ENCODE measurements at places on chromosomes 13 and 19. TPM values are rescaled to one million over a fixed set of nuclear protein-coding genes. Genes with fewer than 3 reads are reported as not detected.
A peak's percentile ranks its signal among the peaks of the same experiment; 100 is the strongest.

- DNase-seq, result no peak
These were observed 30.9 kb upstream of the CYP2B6 start for GRCh38 chr19:40960062-40960685.

DNA sequence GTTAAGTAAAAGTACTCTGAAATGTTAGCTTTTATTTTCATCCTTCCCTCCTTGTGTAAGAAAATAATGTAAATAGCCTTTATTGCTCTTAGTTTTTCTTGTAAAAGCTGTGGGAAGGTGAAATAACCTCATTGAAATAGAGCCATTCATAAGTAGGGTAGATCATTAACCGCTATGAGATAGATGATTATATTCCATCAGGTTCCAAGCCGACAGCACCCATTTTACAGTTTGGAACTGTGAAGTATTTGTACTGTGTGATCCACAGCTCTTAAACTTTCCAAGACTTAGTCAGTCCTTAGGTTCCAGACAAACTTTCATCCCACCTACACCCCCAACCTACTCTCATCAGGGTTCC, 216.5 kb downstream of the TSHZ3 start:
- DNase-seq, result no peak

- DNase-seq, result no peak
These were observed 17.8 kb upstream of the NAA16 start for GRCh38 chr13:41293272-41293671.

- DNase-seq, result no peak
These were observed 19.2 kb downstream of the NLRP13 start for GRCh38 chr19:55912916-55913315.

DNA sequence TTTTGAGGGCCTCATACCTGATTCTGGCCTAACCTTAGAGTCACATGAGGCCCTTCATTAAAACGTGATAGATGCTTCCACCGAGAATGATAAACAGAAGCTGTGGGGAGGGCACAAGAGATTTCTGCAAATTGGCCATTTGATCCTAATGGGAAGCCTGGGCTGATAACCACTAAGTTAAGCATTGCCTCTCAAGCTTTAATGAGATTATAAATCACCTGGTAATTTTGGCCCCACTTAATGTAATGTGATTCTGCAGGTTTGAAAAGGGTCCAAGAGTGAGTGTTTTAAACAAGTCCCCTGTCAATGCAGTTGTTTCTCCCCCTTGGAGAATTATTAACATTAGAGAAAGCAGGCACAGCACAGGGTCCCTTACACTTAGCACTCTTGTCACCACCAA, 42.0 kb downstream of the ZNF486 start:
- DNase-seq, result no peak

DNA sequence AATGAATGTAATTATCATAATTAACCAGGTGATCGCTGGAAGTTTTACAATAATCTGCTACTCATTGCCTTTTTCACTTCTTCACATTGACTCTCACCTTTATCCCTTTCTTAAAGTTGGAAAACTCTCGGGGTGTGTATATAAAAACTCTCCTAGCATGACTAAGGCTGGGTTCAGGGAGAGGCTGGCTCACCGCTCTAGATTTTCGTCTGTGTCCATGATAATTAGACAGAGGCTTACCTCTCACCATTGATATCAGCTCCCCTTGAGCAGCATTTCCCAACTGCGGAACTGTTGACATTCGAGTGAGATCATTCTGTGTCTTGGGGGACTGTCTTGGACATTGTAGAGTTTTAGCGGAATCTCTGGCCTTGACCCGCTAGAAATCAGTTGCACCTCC, 39.4 kb downstream of the NFIX start:
- DNase-seq, result no peak

DNA sequence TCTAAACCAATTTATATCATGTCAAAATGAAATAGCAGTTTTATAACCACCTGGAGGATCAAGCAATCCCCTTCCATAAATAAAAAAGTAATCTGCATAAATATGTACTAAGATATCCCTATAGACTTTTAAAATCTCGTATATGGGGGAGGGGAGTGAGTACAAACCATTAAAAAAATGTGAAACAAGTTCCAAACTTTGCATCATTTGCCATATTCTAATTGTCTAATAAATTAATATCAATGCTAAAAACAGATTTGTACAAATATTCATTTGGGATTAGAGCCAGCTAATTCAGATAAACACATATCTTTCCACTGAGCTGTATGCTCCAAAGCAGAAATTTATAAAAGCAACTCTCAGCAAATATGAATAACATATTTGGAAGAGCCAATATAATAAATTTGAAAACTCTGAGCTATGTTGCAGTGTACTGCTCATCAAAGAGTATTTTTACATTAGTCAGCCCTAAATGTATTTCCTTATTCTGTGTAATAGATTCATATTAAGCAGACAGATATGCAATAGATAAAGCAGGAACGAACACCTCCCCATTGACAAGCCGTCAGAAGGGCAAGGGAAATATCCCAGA, 970.2 kb downstream of the EFNB2 start:
- no peak for DNase-seq

SULT2A1 gene
- total RNA-seq, result not detected

DNA sequence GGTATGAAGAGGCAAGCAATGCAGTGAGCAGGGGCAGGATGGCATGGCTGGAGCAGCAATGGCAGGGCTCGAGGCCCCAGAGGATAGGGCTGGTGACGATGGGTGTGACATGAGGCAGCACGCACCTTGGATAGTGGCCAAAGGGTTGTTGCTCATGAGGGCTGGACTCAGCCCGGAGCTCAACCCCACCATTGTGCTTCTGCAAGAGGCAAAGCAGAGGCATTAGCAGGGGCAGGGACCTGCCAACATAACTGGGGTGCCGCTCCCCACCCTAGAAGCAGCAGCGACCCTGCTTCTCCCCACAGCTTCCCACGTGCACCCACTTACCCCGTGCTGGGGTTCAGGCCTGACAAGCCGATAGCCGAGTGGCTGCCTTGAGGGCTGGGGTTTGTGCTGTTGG, 15.8 kb downstream of the ZNF574 start:
- no peak for DNase-seq

DNA sequence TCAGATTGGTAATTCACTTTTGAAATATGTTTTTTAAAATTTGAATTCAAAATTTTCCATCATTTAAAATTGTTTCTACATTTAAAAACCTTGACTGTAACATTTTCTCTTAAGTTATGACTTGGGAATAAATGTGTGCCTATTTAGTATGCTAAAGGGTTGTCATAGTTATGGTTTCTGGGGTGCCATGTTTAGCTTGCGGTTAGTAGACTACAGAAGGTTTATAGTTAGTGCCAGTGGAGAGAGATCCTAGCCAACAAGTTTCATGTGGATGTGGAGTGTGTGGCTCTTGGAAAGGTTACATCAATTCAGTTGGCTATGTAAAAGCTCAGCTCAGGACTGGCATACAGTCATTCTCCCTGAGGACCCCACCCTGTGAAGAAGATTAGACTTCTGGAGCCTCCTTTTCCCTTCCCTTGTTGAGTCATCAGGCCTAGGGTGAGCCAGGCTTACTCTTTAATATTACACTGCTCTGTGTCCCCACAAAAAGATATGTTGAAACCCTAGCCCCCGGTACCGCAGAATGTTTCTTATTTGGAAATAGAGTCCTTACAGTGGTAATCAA, 20.4 kb downstream of the LMO7 start:
- DNase-seq, result no peak

GRCh38 chr13:87867426-87867825, 196.3 kb downstream of the SLITRK5 start:
- DNase-seq, result no peak

- DNase-seq, result no peak
These were observed 16.5 kb upstream of the KLF2 start for GRCh38 chr19:16308081-16308480.

ZNF135 gene
- 1.7 TPM for total RNA-seq

DNA sequence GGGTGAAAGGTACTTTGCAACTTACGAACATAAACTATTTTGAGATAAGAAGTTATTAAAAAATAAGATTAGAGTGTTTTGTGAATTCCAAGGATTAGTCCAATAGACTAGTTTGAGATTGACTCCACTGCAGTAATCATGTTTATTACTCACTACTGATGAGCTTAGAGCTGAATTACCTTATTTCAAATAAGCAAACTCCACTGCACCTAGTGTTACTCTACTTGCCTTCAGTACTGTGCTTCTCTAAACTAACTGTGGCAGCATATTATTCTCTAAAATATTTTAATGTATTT, 111.7 kb downstream of the MIPEP start:
- DNase-seq, result no peak

- DNase-seq, result no peak
These were observed 128.2 kb downstream of the STOML3 start for GRCh38 chr13:38862443-38862842.

TEX29 gene
- 0.43 TPM for total RNA-seq

DNA sequence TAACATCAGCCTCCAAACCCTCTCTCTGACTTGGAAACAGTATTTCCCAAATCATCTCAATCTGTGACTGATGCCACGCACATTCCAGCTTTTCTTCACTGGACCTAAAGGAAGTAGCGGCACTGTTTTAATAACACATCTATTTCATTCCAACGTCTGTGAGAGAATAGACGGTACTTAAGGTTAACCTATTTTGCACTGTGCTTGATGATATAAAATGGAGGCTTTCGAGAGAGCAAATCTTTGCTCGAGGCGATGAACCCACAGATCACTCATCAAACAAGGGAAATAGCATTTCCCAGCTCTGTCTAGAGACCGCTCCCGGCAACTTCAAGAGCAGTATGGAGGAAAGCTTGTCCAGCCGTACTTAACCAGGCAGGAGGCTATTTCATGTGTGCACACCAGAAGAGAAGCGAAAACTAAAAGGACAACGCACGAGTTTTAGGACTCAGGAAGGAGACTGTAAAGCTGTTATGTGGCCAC, 2.9 kb downstream of the UBL3 start:
- peak; percentile 45 for DNase-seq

KIR2DL3 gene
- total RNA-seq, result not detected

THSD1 gene
- 14.4 TPM for total RNA-seq

Measured in astrocyte (in vitro differentiated cells and primary cell).